ENCODE measurements at places on chromosomes 6 and 20.
A peak's percentile ranks its signal among the peaks of the same experiment; 100 is the strongest.

DNA sequence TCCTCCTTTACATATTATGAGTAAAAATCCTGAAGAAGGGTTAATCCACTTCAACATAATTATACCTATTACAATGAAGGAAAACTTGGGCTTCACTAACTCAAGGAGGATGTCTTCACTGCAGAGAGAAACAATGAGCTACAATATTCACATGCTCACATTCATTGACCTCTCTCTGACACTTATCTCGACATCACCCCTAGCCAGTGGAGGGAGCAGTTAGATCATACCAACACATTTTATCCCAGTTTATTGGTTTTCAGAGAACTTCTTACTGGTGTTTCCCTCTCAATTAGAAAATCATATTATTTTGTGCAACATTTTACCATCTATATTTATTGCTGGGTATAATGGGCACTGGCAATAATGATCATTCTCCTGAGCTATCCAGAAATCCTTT, 646.5 kb downstream of the TENT5A start:
- no peak for DNase-seq

- no peak for DNase-seq
Measured at GRCh38 chr6:31948753-31949413, 3.0 kb downstream of the CFB start.

- DNase-seq = no peak
Measured at GRCh38 chr6:40353197-40353966, 233.8 kb downstream of the LRFN2 start.

- DNase-seq = no peak
Measured at GRCh38 chr20:8718279-8718678, 350.6 kb upstream of the PLCB4 start.

- DNase-seq = no peak
Measured at GRCh38 chr6:43997345-43997677, 129.9 kb downstream of the MRPL14 start.

- DNase-seq = no peak
Measured at GRCh38 chr20:15012566-15012965, 675.2 kb upstream of the FLRT3 start.

GRCh38 chr6:36735110-36736071, 37.8 kb downstream of the RAB44 start:
- DNase-seq = no peak

GRCh38 chr20:11906626-11907480, 10.8 kb upstream of the BTBD3 start:
- DNase-seq = no peak

GRCh38 chr6:109867009-109867969, 110.8 kb upstream of the GPR6 start:
- no peak for DNase-seq

DNA sequence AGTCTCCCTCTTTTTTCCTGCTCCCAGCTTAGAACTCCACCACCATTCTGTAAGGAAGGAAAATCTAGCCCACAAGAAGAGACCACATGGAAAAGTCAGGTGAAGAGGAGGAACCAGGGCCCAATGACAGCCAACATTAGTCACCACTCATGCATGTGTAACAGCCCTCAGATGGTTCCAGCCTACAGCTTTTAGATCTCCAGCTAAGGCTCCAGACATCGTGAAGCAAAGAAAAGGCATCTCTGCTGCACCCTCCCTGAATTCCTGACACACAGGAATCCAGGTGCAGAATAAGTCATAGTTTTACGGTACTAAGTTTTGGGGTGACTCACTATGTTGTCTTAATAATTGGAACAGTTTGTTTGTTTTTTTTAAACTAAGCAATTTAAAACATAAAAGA, 25.5 kb downstream of the DCDC2 start:
- DNase-seq = no peak

- no peak for DNase-seq
Measured at GRCh38 chr6:107864226-107865127, 40.4 kb upstream of the SCML4 start.

DNA sequence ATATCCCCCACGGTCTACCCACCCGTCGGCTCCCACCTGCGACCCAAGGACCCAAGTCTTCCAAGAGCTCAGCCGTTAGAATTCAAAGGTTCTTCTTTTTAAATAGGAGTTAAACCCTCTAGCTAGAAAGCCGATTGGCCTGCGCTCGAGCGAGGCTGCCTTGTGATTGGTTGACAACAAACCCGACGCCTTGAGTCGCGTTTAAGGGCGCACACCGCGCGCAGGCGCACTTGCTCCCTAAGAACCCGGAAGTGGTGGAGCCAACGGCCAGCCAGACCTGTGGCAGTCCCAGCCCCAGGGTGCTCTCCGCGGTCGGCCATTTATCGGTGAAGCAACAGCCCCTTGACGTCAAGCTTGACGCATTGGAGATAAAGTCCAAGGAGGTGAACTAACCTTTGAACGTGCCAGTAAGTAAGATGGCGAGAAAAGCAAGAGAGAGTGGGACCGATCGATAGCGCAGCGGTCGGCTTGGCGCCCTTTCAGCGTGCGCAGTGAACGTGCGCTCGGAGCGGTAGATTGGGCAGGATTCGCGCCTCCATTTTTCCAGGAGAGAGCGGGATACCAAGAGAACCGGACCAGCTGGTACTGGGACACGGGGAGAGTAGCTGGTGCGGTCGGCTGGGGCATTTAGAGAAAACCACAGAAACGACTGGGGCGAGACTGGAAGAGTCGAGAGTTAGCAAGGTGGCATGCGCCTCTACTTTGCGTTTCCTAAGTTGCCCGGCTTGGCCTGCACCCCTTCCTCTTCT, at the start of the genes AURKA and CSTF1:
TSS of gene AURKA (minus strand) at position 84 of the 749 bp plus-strand sequence. CDS start 4,018 bp downstream, outside the sequence.
TSS of gene CSTF1 (plus strand) at position 514 of the 749 bp plus-strand sequence. CDS start 2,908 bp downstream, outside the sequence.
- DNase-seq = peak; percentile 99

DNA sequence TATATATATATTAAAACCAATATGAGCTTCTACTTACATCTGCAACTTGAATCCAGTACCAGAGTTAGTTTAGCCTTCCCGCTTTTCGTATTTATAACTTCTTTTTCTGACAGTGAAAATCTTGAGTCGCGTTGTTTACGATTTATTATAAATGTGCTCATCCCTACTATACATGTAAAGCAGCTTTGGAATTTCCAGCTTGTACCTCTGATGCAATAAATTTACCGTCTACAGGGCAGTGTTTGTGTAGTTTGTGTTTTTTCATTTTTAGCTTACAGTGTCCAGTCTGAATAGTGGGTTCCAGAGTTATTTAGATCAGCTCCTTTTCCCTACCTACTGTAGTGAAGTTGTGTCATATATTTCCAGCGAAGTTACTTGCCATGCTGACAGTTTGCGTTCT, 66.3 kb downstream of the TIAM2 start:
- DNase-seq = no peak

GRCh38 chr6:100673641-100674040, 207.5 kb downstream of the ASCC3 start:
- no peak for DNase-seq

DNA sequence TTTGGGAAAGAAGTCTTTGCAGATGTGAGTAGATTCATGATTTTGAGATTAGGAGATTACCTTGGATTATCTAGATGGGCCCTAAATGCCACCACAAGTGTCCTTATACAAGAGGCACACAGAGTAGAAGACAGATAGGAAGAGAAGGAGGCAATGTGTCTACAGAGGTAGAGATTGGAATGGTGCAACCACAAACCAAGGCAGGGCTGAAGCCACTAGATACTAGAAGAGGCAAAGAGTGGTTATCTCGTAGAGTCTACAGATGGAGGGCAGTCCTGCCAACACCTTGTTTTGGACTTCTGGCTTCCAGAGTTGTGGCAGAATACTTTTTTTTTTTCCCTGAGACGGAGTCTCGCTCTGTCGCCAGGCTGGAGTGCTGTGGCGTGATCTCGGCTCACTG, 138.3 kb upstream of the AKIRIN2 start:
- DNase-seq = no peak

DNA sequence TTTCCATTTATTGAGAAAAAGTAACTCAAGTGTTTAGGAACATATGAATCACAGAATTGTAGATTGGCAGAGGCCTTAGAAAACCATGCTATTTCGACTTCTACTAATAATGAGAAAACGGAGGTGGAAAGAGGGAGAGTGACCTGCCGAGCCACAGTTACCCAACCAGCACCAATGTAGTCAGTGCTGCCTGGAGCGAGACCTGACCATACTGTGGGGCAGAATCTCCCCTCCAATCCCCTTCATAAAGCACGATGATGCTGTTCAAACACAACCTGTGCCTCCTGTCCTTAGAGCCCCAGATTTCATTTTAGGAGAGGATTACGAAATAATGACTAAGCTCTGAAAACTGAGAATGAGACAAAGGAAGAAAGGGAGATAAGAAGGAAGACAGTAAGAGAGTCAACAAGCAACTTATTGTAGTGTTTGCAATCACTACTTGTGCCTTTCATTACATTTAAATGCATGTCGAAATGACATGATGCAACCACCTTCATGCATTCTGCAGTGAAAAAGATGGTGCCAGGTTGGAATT, 70.6 kb downstream of the ATXN1 start:
- no peak for DNase-seq

GRCh38 chr6:31586599-31587281, 663 bp downstream of the LST1 start:
- DNase-seq = no peak

- DNase-seq = no peak
Measured at GRCh38 chr6:75290136-75290945, 5.7 kb upstream of the TMEM30A start.

DNA sequence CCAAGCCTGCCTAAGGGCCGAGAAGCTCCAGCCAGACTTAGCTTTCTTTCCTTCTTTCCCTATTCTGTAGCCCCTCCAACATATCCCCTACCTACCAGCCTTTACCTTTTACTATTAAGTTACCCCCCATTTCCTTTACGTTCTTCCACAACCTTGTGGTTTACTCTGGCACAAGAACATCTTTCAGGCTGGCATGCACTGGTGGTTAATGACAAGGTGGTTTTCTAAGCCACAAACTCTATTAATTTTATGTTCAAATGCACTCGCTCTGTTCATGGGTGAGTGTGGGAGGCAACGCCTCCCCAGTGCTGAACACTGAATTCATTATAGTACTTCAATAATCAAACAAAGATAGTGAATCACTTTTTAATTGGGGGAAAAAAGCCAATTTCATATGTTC, 64.4 kb downstream of the TRERF1 start:
- DNase-seq = no peak

DNA sequence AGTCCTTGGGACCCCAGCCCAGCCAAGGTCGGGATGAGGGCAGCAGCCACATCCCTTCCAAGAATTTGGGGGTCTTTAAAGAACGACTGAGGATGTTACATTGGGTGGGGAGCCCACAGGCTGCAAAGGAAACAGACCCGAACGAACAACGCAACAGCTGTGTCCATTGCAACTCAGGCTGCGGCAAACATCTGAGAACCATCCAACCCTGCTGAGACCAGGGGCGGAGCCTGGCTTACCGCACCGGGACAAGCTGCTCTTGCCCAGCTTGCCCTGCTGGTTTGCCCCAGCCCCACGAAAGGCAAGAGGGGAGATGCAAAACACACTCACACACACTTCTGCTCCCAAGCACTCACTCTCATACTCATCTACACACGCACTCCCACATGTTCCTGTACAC, 21.5 kb upstream of the TAF4 start:
- DNase-seq = no peak

GRCh38 chr6:20334962-20335361, 66.7 kb upstream of the E2F3 start:
- no peak for DNase-seq

- no peak for DNase-seq
Measured at GRCh38 chr20:7980332-7981046, 39.1 kb downstream of the TMX4 start.

DNA sequence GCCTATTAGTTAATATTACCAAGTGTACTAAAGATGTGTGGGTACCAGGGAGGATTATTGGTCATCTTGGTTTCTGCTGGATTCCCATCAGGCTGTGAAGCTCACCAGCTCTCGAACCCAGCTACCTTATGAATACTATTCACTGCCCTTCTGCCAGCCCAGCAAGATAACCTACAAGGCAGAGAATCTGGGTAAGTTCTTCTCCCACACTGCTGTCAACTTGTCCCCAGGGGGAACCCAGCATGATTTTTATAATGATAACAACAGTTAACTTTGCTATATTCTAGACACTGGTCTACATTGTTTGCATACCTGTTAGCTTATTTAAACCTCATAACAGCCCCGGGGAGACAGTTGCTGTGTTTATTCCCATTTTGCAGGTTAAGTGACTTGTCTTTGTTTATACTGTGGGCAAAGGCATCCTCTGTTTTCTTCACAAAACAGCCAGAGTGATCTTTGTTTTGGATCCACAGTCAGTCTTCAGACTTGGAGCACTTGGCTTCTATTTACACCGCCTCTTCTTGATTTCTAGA, 26.5 kb downstream of the TM9SF4 start:
- no peak for DNase-seq

GRCh38 chr20:41664584-41664983, 46.4 kb upstream of the CHD6 start:
- no peak for DNase-seq

GRCh38 chr6:1238040-1238439, 73.9 kb upstream of the FOXQ1 start:
- no peak for DNase-seq

DNA sequence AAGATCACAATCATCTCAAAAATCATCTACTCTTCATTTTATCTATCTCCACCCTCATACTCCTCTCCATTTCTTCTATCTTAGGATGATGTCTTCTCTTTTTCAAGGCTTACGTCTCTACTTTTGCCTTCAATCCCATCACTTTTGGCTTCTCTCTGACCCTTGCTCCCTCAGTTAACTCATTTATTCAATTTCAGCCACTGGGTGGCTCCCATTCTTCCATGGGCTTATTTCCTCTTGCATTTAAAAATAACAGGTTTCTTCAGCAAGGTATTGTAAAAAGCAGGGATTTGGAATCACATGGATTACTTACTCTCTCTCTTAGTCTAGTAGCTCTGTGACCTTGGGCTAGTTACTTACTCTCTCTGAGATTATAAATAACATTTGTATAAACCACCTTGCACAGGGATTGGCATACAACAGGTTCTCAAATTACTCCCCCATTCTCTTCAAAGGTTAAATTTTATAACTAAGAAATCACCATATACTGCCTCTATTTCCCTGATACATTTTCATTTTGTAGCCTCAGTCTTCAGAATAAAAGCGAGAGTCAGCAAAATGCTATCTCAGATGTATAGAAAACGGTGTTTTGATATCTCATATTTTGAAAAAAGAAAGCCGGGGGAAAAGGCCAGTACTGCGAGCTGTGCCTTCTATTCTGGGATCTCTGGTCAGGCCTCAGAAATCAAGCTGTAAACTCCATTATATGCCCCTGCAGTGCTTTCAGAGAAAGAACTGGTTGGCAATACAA, 5.5 kb downstream of the ZSCAN12 start:
- DNase-seq = no peak
